ENCODE measurements at places on chromosomes 1 and 21.

DNA sequence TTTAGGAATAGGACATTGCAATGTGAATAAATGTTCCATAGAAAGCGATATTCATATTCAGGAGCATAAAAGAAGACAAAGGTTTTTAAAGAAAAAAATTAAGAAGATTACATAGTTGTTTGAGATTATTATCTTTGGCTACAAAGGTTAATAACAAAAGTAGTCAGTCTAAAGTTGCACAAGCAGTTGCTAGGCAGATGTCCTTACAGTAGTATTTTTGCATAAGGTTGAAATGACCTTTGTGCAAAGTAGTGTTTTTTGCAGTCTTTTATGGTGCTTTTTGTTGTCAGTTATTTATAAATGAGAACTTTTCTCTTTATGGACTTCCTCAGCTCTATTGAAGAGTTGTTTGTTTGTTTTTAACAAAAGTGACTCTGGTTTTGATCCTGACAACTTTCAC is 447.8 kb downstream of the AMY1C start:
- DNase-seq: no peak

DNA sequence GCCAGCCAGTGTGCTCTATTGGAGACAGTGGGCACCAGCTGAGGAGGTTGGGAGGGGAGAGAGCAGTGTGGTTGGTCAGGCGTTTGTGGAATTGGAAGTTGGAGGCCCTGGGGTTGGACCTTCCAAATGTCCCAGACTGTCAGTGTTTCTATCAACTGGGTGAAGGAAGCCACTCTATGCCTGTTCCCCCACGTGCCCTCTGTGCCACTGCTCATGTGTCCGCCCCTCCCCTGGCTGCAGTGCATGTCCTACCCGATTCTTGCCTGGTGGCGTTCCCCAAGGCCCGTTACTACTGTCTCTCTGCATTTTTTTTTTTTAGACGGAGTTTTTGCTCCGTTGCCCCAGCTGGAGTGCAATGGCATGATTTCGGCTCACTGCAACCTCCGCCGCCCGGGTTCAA is 21.1 kb downstream of the ADORA1 start:
- no peak for DNase-seq

DNA sequence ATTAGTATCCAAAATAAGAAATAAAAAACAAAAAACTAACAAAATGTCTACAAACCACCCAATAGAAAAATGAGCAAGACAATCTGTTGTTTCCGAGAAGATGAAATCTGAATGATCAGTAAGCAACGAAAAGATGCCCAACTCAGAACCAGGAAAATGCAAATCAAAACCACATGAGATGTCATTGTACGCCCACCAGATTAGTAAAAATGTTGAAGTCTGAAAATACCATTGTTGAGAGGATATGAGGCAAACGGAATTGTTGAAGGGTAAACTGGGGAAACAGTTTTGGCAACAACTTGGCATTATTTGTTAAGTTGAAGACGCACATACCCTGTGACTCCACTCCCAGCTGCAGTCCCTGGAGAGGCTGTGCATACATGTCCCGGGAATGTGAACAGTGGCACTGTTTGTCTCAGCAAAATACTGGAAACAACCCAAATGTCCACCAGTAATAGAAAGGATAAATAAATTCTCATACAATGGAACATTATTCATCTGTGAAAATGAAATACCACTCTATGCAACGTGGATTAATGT is 10.6 kb downstream of the ZBTB17 start:
- DNase-seq: no peak

GRCh38 chr1:188872376-188872775 is 1605.3 kb downstream of the BRINP3 start:
- no peak for DNase-seq

DNA sequence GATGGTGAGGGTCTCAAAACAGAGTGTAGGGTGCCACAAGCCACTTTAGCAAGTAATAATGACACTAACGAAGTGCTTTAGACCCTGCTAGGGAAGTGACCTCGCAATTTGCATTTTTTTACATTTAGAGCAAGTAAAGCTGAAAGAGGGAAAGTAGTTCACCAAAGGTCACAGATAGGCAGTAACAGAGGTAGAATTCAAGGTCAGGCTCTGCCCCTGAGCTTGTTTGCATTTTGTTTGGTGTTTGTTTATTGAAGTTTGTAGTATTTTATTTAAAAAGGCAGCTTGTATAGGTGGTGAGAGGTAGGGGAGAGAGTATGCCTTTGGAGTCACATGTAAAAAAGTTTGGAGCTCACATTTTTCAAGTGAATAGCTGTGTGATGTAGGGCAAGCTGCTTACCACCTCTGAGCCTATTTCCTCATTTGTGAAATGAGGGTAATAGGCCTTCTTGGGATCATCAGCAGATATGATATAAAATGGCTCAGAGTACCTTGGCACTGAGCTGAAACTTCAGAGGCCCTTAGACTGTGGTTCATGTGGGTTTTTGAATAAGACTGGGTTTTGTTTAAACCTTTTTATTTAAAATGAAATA is 142.5 kb downstream of the TRABD2B start:
- no peak for DNase-seq

- DNase-seq: no peak
These were observed 1.1 kb downstream of the GPR25 start for GRCh38 chr1:200873671-200874397.

GRCh38 chr1:218242171-218242570 is 42.9 kb upstream of the RRP15 start:
- DNase-seq: no peak

GRCh38 chr1:226135709-226136108 is 50.8 kb downstream of the ACBD3 start:
- DNase-seq: no peak

GRCh38 chr1:38571726-38572125 is 287.8 kb downstream of the RRAGC start:
- DNase-seq: no peak

DNA sequence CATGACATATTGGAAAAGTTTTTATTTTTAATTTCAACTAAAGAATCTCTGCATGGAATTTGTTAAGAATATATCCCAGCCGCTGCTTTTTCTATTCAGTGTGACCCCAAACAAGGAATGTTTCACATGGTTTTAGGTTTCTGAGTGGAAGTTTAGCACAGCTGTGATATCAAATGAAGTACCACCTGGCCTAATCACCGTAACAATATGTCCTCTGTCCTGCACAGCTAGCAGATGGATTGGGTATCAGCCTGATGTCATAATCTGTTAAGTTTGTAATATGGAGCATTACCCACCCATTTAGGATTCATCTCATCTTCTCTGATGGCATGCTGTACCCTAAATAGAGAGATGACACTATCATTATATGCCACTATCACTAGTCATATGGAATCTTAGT is 963.7 kb upstream of the ADGRL2 start:
- no peak for DNase-seq

- DNase-seq: no peak
These were observed 32.3 kb downstream of the ERRFI1 start for GRCh38 chr1:7993593-7994479.

- no peak for DNase-seq
These were observed 364.1 kb downstream of the HHAT start for GRCh38 chr1:210692796-210693195.

GRCh38 chr1:153238527-153238926 is 21.0 kb upstream of the LORICRIN start:
- DNase-seq: no peak

- DNase-seq: no peak
These were observed 9.7 kb upstream of the IGFN1 start for GRCh38 chr1:201180901-201181300.

DNA sequence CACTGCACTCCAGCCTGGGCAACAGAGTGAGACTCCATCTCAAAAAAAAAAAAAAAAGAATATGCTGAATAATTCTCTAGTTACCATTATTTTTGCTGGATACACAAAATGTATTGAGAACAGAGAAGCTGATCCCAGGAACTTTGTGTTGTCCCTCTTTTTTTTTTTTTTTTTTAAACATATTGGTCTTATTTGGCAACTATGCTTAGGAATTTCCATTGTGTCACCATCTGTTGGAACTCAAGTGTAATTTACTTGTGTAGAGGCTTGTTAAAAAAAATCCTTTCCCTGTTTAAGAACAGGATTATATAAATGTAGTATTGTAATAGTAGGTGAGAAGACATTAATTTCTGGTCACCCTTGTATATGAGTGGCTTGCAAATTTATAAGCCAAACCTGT is 28.6 kb downstream of the CAMSAP2 start:
- no peak for DNase-seq

- no peak for DNase-seq
These were observed 695 bp downstream of the DMBX1 start for GRCh38 chr1:46490406-46490655.

GRCh38 chr1:11273595-11274234 is 717 bp downstream of the UBIAD1 start:
- DNase-seq: peak; percentile 30

GRCh38 chr1:230087717-230088105 is 20.7 kb downstream of the GALNT2 start:
- DNase-seq: no peak

DNA sequence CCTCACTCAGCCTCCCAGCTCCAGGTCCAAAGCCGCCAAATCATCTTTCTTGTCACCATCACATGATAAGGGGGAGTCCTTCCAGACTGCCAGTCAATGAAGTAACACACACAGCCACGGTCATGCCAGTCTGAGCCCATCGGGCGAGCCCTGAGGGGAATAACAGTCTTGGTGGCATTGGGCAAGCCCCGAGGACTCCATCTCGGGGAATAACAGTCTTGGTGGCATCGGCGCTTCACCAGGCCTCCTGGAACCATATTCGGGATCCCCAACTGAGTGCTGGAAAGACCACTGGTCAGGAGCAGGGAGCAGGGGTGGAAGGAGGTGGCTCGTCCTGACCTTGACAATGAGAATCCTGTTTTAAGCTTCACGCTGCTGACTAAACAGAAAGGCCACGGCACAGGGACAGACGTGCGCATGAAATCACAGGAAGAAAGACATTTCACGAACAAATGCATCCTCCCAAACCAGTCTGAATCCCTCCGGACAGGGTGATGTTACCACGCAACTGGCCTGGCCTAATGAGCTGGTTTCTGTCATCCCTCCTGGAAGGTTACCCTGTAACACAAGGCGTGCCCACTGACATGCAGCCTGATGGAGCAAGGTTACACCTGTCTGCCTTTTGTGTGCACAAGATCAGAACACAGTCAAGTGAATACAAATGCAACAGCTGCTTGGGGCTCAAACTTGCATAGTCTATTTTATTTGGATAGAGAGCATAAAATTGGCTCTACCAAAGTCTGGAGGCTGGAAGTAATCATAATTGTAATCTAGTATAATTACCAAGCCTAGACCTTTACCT is 517.4 kb downstream of the KIF26B start:
- DNase-seq: no peak

GRCh38 chr1:177286396-177286795 is 115.6 kb downstream of the BRINP2 start:
- DNase-seq: no peak

DNA sequence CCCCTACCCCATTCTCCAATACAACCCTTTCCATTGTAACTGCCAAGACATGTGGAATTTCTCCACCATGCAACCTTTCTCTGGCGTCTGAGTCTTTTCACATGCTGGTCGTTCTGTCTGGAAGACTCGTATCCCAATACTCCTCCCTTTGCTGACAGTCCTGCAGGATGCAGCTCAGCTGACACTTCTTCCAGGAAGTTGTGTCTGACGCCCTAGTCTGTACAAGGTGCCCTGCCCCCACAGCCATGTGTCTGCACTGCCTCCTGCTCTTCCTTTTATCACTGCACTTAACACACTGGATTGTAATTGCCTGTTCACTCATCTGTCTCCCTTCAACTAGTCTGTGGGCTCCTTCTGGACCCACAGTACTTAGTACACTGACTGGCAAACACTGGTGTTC is 188.0 kb downstream of the LMX1A start:
- no peak for DNase-seq

DNA sequence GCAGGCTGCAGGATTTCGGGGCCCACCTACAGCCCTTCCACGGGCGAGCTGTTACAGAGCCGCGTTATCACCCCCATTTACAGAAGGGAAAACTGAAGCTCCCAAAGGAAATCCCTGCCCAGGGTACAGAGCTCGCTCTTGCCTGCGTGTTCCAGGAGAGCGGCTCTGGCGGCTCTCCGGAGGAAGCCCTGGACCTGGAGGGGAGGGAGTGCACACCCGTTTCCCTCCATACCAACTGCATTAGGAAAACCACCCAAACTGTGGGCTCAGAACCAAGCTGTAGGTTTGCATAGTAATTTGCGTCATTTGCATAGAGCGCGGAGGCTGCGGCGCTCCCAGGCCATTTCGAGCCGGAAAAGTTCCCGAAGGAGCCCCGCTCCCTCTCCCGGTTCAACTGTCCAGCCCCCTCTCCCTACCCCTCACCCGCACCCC is 24.7 kb upstream of the ADGRB2 start:
- peak; percentile 81 for DNase-seq

DNA sequence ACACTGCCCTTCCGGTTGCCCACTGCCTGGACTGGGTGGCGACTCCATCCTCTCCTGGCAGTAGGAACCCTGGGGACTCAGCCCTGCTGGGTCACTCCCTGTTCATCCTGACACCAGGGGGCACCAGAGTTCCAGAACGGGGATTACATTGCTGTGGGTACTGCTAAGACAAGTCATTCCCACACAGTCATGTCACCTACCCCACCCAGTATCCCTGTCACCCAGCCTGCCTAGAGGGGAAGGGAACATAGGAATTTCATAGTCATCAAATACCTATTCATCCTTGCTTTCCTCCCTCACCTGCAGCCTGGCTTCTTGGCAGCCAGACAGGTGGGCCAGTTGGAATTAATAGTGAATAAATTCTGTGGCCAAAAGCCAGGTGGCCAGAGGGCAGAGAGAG is 9.8 kb upstream of the SFN start:
- peak; percentile 80 for DNase-seq

GRCh38 chr1:186772228-186772627 is 56.5 kb upstream of the PLA2G4A start:
- no peak for DNase-seq

GRCh38 chr1:43171312-43171875 is 696 bp downstream of the EBNA1BP2 start:
- peak; percentile 11 for DNase-seq

- no peak for DNase-seq
These were observed 17.0 kb downstream of the TNFRSF25 start for GRCh38 chr1:6448749-6449631.

DNA sequence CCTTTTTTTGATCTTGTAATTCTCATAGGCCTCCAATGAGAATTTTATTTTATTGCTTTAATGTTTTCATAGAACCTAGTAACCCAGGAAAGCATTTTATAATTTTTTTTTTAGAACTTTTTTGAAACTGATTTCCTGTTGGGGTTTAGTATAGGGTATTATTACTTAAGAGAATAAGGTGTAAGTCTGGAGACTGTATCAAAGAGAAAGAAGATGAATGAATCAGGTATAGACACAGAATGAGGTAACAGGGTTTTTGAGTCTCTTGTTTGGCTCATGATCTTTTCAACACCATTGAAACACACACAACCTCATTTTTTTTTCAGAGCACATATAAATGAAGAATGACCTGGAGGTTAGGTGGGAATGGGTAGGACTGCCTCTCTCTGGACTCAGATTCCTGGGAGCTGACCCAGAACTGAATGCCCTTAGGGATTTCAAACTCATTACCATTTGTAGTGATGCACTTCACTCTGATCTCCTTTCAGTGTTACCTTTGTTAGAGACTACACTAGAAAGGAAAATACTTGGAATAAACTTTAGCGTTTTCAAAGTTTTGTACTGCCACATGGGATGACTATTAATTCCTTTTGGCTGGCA is 51.0 kb downstream of the EPB41 start:
- no peak for DNase-seq

Data from OCI-LY7 (cell line).